NCI-H1105 (cell line): ENCODE measurements at places on chromosomes 2 and 18.

DNA sequence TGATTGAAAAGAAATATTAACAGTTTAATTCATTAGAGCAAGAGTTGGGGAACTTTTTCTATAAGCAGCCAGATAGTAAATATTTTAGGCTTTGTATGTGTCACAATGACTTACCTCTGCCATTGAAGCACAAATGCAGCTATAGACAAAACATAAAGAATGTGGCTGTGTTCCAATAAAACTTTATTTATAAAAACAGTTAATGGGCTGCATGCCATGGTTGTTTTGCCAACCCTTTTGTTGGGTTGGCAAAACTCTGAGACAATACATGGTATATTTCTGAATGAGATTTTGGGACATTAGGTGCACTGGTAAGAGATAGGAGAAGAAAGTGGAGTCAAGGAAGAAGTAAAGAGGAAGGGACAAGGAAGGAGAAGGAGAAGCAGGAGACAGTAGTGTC, 61.8 kb upstream of the CERS6 start:
- no peak for DNase-seq

DNA sequence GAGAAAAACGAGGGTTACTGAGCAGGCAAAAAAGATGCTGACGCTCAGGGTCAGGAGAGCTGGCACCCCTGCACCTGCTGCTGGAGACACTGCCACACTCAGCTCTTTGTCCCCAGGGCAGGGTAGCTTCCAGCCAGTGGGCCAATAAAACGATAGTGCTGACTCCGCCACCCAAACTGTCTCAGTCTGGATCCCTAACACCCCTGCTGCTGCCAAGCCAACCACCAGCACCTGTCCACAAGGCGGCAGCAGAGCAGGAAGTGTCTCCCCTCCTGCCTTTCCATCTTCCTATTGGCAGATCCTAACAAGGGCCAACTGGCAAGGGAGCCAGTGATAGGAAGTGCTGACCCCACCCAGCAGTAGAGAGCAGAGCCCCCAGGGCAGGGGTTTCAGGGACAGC, 531.5 kb upstream of the SALL3 start:
- peak; percentile 12 for DNase-seq

GRCh38 chr2:61811821-61812220, 42.0 kb downstream of the FAM161A start:
- DNase-seq = no peak

- DNase-seq = no peak
Measured at GRCh38 chr18:44856157-44856556, 175.5 kb downstream of the SETBP1 start.

DNA sequence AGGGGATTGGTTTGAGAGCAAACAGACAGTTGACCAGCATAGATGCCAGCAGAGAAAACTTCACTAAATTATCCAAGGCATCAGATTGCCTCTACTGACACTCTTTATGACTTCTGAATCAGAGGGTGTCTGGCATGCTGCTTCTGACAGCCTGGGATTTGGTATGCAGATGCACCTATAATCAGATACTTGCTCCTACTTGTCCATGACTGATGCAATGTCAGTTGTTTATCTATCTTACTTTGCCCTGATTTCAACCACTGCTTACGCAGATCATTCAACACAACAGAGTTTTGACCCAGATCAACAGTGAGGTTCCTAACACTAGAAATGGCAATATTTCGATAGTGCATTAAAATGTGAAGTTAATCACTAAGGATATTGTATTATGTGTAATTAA, 22.6 kb upstream of the CALCRL start:
- no peak for DNase-seq

GRCh38 chr2:98883780-98884211, 52.2 kb downstream of the CRACDL start:
- no peak for DNase-seq

- DNase-seq = no peak
Measured at GRCh38 chr18:58298251-58299134, 254.5 kb downstream of the NEDD4L start.

DNA sequence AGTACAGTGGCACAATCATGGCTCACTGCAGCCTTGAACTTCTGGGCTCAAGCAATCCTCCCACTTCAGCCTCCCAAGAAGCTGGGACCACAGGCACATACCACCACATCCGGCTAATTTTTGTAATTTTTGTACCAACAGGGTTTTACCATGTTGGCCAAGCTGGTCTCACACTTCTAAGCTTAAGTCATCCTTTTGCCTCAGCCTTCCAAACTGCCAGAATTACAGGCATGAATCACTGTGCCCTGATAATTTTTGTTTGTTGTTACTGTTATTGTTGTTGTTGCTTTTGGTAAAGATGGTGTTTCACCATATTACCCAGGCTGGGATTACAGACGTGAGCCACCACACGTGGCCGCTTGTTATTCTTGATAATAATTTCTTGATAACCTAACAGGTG, 10.5 kb upstream of the COBLL1 start:
- no peak for DNase-seq

- peak; percentile 15 for DNase-seq
Measured at GRCh38 chr2:53969285-53969967, 1.4 kb downstream of the PSME4 start.

DNA sequence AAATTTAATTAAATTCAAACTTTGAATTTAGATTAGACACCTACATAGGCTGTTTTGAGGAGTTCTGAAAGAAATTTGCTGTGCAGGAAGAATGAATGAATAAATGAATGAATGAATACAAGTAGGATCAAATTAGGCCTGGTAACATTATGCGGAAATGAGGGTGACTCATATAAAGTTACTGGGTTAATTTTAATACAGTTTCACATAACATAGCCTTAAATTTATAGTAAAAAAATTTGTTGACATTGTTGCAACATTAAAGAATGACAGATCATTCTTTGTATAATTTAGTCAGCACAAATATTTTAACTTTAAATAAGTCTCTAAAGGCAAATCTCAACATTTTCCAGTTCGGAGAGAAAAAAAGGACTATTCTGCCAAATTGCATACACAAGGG, 1293.1 kb upstream of the SLC39A10 start:
- DNase-seq = no peak

GRCh38 chr2:143835481-143835880, 684.4 kb downstream of the ZEB2 start:
- DNase-seq = no peak

DNA sequence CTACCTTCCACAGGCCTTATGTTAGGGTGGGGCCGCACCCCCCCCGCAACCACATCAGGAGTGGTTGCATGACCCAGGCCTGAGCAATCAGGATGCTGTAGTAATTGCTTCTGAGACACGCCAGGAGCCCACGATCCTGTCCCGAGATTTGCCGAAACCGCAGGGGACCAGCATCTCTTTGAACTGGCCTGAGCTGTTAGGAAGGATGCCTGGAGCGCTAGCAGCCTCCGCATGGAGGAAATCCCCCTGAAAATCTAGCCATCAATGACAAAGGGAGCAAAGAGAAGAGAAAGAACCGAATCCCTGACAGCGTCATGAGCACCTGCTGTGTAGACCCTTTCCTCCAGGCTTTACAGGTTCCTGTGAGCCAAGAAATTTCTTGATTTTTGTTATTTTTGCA, 8.7 kb upstream of the TEX44 start:
- no peak for DNase-seq

DNA sequence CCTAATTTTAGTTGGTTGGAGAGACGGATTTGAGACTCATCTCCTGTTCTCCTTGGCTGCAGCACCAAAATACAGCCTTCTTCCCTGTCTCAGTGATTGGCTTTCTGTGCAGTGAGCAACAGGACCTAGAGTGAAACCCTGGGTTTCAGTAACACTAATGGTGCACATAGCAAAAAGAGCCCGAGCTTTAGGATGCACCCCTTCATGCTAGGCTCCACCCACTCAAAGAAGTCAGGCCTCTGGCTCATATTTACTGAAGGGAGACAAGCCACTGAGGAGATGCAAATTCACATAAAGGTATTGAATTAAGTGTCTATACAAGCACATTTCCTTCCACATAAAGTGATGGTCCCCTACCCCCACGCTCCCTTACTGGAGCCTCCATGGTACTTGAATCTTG, 131.9 kb upstream of the CHAC2 start:
- no peak for DNase-seq

DNA sequence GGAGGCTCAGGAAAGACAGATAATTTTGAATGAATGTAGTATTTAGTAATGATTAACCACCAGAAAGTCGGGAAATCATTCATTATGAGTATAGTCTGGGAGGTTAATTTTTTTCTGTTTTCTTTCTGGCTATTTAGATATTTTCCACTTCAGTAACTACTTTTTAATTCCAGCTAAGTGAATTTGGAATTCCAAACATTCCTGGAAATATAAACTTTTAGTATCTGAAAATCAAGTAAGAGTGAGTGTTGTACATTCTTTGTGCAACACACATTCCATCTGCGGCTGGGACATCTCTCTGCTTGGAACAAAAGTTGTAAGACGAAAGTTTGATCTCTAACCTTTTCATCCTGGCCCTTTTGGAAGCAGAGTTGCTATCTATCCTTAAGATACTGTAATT, 275.7 kb upstream of the SPRED2 start:
- DNase-seq = no peak

GRCh38 chr18:48859311-48860268, 91.2 kb downstream of the SMAD7 start:
- no peak for DNase-seq

DNA sequence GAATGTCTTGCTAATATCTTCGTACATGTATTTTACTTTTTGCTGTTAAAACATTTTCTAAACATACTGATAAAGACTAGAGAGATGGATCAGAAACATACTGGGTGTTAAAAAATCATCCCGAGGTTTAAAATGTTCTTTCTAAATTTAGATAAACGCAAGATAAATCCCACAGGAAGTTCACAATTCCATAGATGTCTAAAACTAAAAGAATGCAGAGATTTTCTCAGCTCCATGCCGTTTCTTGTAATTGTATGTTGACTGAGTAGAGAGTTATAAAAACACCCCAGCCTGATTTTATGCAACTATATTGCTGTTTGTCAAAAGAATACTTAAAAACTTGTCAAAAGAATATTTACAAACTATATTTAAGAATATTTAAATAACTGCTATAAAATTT, 455.7 kb downstream of the ARHGAP15 start:
- DNase-seq = no peak

DNA sequence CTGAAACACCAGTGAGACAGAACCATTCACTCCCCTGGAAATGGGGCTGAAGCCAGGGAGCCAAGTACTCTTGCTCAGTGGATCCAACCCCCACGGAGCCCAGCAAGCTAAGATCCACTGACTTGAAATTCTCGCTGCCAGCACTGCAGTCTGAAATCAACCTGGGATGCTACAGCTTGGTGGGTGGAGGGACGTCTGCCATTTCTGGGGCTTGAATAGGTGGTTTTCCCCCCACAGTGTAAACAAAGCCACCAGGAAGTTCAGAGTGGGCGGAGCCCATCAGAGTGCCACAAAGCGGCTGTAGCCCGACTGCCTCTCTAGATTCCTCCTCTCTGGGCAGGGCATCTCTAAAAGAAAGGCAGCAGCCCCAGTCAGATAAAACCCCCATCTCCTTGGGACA, 292.8 kb downstream of the LNPK start:
- DNase-seq = no peak

DNA sequence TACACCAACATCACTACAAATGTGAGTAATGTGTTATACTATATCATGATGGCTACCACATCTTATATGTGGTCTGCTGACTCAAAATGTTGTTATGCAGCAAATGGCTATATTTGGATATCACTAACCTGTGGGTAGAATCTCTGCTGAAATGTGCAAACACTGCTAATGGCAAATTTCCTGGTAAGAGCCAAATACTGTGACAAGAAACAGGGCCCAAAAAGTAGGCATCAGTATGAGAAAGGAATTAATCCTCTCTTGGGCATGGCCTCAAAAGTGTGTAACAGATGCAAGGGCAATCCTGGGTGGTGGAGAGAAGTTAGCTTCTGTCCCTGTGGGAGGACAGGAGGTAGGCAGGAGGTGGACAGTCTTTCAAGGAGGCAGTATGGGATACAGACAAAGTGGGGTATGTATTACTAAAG, 13.3 kb downstream of the ATF2 start:
- no peak for DNase-seq

GRCh38 chr2:70965506-70965905, 12.9 kb upstream of the ANKRD53 start:
- DNase-seq = no peak

- no peak for DNase-seq
Measured at GRCh38 chr18:61784834-61785233, 108.0 kb downstream of the RNF152 start.

- DNase-seq = no peak
Measured at GRCh38 chr2:21228041-21228895, 104.5 kb downstream of the TDRD15 start.

GRCh38 chr2:24343225-24343882, 17.0 kb downstream of the ITSN2 start:
- no peak for DNase-seq

DNA sequence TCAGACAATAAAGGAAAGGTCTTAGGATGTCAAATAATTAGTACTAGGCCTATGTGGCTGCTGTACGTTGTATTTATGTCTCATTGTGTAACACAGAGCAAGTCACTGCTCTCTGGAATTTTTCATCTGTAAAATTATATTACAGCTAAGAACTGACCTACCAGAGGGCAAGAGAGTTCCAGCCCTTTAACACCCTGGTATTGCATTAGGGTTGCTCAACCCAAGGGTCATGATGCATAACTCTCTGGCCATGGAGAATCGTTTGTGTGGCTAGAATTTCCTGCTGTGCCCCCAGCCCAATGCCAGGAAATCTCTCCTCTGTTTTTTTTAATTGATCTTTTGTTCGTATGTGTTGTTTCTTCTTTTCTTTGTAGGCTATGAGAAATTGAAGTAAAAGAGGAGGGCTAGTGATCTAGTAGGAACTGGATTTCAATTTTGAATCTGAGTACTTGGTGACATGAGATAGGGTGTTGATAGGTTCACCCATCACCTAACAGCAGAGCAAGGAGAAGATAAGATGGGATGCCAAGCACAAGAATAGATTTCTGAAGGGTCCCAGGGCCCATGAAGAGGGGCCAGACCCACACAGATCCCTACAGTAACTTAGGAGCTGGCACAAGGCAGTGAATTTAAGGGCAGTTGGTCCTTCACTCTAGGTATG, 571.2 kb upstream of the TNP1 start:
- no peak for DNase-seq

GRCh38 chr2:59342166-59342565, 1101.0 kb upstream of the FANCL start:
- DNase-seq = no peak

DNA sequence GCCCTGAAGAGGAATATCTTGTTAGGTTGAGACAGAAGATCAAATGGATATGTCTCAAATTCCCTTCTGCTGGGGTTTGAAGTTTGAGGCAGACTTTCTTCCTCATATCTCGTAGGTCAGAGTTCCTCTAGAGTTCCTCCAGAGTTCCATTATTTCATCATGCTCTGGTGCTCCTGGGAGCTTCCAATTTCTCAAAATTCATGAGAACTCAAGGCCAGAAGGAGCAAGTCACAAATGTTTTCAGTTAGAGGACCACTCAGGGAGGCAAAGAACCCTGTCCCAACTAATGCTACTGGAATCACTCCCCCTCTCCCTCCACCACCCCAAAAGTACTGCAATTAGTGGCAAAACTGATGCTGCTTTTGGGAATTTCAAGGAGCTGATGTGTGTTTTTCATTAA, 115.7 kb upstream of the RBMS1 start:
- no peak for DNase-seq

- DNase-seq = no peak
Measured at GRCh38 chr2:149278161-149278871, 52.1 kb upstream of the LYPD6 start.

- DNase-seq = no peak
Measured at GRCh38 chr2:86400321-86400720, 40.9 kb upstream of the KDM3A start.

- no peak for DNase-seq
Measured at GRCh38 chr2:39476524-39476923, 39.4 kb upstream of the MAP4K3 start.
